NB4 (cell line): ENCODE measurements at places on chromosomes 4 and X.

DNA sequence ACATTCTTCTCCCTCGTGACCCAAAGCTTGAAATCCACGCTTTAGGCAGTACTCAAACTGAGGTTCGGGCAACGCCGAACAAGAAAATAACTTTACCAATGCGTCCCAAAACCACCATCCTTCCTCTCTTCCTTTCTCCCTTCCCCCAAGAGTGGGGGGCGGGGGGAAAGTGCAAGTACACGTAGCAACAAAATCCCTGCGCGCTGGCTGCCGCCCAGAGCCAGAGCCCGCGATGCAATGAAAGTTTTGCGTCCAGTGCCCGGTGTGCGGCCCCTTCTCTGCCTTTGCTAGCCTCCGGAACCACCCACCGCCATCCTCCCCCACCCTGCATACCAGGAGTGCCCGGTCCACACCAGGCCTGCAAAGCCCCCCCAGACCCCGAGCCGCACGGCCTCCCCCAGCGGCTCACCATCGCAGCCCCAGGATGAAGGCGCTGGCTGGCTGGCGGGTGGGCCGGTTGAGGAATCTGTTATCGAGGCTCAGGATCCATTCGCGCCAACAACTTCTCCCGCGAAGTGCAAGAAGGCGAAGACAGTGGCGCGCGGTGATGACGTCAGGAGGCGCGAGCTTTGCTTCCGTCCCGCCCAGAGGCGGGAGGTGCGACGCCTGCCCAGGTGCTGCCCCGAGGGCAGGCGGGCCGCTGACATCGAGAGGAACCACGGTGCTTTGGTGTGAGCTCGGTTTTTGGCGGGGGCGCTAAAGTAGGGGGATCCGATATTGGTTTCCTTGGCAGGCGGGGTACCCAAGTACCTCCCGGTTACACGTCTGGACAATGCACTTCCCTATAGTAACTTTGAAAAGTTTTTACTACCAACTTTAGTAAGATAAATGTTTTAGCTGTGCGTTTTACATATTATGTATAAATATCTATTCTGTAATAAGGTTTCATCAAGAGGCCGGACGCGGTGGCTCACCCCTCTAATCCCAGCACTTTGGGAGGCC is at the start of gene RFC1:
Gene RFC1, minus strand, starts transcription at position 533 of the 942 bp plus-strand sequence. Its CDS starts 121 bp downstream, at position 412.
- DNase-seq: peak; percentile 97

DNA sequence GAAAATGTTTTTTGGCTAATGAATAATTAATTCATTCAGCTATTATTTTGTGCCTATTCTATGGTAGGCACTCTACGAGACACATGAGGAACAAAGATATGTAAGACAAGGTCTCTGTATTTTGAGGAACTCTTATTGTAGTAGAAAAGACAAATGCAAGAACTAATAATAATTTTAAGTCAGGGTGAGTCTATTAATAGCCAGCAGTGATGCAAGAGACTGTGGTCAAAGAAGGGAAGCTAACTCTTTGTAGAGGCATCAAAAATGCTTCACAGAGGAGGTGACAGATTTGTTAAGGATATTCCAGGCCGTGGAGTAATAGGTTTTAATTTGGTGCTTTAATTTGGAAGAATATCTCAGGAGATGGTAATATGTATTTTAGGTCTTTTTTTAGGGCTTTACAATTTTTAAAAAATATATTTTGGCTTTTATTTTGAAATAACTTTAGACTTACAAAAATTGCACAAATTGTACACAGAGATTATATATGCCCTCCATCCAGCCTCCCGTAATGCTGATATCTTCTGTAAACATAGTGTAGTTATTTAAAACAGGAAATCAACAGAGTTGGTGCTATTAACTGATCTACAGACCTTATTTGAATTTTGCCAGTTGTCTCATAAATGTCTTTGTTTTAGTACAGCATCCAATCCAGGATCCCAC is 48.1 kb downstream of the DCLK2 start:
- DNase-seq: peak; percentile 49

DNA sequence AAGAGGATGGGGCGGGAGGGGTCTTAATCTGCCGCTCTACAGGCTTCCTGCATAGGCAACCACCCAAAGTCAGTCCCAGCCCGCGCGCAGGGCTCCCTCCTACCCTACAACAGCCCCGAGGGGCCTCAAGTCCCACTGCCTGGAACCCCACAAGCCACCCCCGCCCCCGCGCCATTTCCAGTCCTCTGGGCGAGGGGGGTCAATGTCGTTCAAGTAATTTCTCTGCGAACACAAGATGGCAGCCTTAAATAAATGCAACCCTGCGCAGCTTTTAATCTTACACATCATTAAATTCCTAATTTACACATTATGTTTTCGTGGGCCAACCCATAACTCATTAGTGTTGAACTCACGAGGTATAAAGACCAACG is 92.9 kb downstream of the BCOR start:
- DNase-seq: no peak

DNA sequence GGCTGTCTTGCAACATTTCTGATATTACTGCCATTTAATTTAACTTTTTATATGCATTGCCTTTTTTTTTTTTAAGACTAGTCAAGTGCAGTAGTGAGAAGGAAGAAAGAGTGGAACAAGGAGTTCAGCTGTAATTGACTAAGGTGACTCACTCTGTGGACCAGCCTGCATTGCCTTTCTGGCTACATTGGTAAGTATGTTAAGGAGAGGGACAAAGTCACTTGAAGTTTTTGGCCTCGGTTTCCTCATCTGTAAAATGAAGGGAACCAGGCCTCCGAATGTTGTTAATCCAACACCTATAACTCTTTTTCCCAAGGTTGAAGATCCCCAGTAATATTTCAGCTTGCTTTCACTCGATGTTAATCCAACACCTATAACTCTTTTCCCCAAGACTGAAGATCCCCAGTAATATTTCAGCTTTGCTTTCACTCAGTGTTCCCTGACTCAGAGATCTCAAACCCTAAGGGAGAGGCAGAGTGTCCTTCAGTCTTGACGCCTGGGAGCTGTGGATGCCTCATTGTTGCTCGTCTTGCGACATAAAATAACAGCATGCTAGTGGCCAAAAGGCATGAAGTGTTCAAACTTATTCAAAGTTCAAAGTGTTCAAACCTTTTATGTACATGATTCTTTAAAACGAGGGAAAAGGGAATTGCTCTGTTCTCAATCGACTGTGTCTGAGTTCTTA is 102.0 kb downstream of the SORBS2 start:
- no peak for DNase-seq

- DNase-seq: no peak
Observed at GRCh38 chr4:46793036-46793435, 116.0 kb downstream of the COX7B2 start.

- DNase-seq: peak; percentile 45
Observed at GRCh38 chrX:15242899-15243555, 26.9 kb downstream of the ASB9 start.

- DNase-seq: no peak
Observed at GRCh38 chr4:37631551-37631950, 54.6 kb downstream of the RELL1 start.

DNA sequence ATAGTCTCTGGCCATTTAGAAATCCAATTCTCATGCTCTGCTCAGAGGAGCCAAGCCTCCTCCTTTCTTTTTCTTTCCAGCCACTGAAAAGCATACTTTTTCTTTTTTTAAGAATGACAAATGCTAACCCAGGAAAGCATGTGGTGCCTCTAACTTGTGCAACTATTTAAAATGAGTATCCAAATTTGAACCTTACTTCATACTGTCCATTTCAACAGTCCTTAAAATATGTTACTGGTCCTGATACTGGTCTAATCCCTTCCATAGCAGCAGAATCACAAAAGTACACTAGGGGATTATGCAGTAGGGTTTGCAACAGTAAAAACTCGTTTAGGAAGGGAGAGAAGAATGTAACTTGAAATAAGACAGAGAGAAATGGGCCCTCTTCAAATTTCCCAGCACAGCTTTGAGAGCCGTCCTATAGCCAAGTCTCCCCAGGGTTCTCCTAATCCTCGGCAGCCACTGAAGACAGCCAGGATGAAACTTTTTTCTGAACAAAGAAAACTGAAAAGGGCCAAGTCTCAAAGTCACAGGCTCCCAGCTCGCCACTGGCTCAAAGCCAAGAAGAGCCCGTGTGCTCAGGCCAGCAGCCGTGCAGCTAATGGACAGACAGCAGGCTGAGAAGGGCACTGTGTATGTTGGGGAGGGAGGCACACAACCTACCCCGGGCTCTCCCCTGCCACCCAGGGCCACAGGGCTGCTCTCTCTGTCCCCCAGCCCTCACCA is 39.5 kb downstream of the GPC4 start:
- no peak for DNase-seq

- DNase-seq: no peak
Observed at GRCh38 chr4:131613086-131613823, 1535.8 kb upstream of the PCDH10 start.

DNA sequence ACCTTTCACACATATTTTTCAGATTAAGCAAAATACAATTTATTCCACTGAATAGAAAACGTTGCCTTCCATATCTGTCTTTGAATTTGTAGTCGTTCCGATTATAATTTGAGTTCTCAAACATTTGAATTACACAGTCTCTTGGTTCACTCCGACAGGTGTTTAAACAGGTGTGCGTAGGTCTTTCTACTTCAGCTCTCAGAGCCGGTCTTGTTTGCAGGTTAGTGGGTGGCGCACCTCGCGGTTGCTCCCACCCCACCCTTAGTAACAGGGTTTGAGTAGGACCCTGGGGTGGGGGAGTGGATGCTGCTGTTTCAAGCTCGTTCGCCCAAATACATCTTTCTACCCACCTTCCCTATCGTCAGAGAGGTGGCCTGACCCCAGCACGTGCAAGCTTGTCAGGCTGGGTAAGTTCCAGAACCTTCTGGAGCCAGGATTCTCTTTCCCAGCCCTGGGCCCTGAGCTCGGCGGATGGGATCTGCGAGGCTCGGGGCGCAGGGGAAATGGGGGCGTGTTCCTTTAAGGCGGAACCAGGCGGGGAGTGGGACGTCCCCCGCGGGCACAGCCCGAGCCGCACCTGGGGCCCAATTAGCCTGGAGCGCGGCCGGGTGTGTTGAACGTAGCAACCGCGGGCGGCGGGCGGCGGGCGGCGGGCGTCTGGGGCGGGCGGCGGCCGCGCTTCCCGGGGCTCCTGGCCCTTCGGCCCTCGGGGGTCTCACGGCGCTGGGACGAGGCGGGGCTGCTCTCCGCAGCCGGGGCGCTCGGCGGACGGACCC is at the start of gene FAM149A:
Gene FAM149A, plus strand, starts transcription at position 591 of the 776 bp plus-strand sequence.
- no peak for DNase-seq

- no peak for DNase-seq
Observed at GRCh38 chr4:32460972-32461371, 1740.8 kb downstream of the PCDH7 start.

- no peak for DNase-seq
Observed at GRCh38 chr4:38128478-38129459, 168.6 kb downstream of the PTTG2 start.

DNA sequence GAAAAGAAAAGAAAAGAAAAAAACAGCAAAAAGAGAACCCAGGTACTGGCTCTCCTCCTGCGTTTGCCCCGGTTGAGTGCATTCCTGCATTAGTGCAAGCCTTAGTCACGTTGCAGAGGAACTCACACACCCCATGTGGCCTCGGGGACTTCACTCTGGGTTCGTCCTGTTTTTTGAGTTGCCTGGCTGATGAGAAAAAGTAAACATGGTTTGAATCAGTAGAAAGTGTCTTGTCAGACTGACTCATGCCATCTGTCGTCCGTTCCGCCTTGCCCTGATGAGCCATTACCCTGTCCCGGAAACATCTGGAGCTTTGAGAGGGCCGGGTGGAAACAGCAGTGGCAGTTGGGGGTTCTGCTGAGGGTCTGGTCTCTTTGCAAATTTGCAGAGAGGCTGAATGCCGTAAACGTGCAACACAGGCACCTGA is 16.3 kb downstream of the CD99 start:
- DNase-seq: peak; percentile 91

DNA sequence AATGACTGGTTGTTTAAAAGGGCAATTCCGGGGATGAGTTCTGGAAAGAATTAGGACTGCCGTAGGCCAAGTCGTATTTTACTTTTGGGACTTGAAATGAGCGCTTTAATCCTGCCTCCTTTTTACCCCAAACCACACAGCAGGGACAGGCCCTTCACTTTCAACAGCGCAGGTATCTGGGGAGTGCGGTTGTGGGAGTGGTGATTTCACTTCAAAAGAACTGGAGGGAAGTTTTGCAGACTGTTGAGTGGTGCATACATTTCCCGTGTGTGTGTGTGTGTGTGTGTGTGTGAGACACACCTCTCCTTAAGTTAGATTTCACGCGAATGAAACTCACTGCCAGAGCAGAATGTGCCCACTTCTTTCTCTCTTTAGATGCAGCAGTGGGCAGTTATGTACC is 2.8 kb downstream of the NHS start:
- DNase-seq: no peak

DNA sequence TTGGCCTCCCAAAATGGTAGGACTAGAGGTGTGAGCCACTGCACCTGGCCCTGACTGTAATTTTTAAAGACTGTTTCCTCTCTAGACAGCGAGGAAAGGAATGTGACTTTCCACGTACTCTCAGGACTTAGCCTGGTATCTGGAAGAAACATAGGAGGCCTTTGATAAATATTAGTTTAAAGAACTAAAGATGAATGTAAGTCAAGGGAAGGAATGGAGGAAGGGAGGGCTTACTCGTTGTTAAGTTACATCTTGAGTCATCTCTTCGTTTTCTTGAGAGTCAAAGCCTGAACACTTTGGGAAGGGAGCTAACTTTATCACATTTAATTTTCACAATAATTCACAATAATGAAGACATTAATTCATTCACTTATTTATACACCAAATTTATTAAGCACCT is 7.2 kb upstream of the LNX1 start:
- DNase-seq: no peak

DNA sequence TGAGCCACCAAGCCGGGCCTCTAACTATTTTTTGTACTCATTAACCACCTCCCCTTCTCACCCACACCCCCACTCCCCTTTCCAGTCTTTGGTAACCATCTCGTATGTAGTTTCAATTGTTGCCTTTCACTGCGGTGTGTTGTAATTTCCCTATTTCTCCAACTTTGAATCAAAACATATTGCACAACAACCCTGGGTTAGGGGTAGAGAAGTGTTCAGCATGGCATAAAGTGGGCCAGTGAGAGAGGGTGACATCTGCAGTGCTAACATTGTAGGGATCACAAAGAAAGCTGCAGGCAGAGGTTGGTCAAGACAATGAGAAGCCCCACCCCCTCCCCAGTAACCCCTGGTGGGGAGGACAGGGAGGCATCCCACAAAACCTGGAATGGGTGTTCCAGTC is 92.7 kb downstream of the SPATA18 start:
- DNase-seq: peak; percentile 76

GRCh38 chr4:7487998-7488671 is 53.4 kb upstream of the PSAPL1 start:
- no peak for DNase-seq

DNA sequence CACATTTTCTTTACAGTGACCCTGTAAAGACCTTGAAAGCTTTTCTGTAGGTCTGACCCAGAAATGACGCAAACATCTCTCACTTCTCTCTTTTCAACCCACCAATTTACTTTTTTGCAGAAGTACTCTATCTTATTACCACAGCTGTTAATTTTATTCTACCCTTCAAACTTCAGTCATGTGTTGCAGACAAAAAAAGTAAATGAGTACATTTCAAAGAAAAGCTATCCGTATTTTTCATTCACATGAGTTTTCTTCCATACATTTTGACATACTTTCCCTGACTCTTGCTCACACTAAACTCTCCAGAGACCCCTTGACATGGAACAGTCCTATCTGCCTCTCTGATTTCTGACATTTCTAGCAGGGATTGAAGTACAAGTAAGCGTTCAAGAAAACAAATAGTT is 51.7 kb downstream of the SLC7A11 start:
- peak; percentile 81 for DNase-seq
